Type B pancreatic cell (in vitro differentiated cells): ENCODE measurements at places on chromosomes 13 and 19. TPM values are rescaled to one million over a fixed set of nuclear protein-coding genes. Genes with fewer than 3 reads are reported as not detected.

The SSBP4 gene
- total RNA-seq, result 76.7 and 99.0 TPM in 2 replicates

The CRX gene
- not detected in 2 replicates for total RNA-seq

- DNase-seq, result no peak
Observed at GRCh38 chr19:41530761-41531301, 45.1 kb upstream of the CEACAM21 start.

The PRODH2 gene
- total RNA-seq, result 11.5 and 20.6 TPM in 2 replicates

The CEACAM4 gene
- total RNA-seq, result not detected in 2 replicates

The DNAAF3 gene
- 5.9 and 12.2 TPM in 2 replicates for total RNA-seq
